ENCODE measurements at places on chromosomes 7 and 10.

DNA sequence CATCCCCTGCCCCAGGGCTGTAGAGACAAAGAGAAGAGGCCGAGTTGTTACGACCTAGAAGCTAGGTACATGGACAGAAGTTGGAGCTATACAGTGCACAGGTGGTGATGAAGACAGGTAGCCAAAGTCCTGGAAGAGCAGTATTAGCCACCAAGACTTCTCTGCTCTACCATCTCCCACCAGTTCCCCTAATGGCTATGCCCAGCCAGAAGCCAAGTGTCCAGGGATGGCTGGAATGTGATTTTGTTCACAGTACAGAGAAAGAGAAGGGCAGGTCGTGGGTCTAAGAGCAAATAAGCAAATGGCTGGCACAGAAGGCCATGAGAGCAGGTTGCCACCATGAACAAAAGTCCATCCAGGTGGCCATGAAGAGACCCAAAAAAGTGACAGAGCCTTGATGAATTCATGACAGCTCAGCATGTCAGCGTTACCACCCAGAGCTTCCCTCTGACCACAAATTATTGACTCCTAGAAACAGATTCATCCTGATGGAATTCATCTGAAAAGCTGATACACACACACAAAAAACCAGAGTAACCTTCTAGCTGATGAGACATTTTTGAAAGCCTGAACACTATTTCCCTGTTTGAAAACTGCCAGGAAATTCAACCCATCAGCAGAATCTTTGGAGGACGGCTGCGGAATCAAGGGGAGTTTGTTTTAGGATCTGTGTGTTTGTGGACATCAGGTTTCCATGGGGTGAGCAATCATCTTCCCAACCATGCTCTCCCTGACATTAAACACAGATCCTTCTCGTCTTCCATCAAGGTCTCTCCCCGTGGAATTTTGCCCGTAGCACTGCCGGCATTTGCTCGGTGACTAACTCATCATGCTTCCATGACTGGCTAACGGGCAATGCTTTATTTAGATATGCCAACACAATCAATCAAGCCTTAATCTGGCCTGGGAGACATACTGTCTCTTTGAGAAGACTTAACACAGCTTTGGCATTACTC is 906.7 kb upstream of the AUTS2 start:
- no peak for DNase-seq

- DNase-seq: no peak
Measured at GRCh38 chr7:20241194-20241910, 24.2 kb upstream of the MACC1 start.

DNA sequence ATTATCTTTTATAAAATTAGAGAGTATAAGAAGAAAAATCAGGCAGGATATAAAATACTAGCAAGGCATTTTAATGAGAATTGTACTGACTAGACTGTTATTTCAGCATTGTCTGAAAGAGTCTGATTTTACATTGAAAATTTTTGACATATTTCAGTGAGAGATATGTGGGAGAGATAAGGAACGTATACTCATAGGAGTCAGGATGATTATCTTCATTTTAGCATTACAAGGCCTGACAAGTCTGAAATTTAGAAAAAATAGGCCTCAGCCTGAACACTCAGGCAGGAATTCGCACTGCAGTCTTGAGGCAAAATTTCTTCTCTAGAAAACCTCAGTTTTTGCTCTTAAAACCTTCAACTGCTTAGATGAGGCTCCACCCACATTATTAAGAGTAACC is 386.0 kb downstream of the HGF start:
- no peak for DNase-seq

DNA sequence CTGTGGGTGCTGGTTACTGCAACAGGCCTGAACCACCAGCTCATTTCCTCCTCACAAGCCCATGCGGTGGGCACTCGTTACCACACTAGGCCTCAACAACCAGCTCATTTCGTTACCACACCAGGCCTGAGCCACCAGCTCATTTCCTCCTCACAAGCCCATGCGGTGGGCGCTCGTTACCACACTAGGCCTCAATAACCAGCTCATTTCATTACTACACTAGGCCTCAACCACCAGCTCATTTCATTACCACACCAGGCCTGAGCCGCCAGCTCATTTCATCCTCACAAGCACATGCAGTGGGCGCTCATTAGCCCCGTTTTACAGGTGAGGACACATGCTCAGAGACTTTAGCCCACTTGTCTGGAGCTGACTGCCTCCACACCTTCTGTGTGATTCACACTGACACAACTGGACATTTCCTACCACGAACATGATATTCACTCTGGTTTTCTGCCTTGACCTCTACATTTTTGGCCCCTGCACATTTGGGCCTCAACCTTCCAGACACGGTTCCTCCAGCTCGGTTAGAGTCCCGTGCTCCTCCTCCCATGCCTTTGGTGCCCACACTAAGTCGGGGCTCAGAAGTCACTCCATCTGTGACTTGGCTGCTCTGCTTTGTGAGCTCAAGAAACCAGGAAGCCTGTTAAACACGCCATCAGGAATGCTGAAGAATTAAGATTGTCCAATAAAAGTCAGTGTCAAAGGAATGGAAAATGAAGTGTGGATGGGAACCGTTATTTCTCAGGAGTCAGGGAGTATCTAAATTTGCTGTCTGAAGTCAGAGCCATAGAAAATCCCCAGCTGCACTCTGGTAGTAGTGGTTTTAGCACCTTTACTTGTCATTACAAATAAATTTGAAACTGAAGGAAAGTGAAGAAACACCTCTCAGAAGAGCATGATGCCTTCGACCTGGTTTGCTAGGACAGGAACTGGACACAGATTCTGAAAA is 55.8 kb upstream of the LANCL2 start:
- no peak for DNase-seq

GRCh38 chr10:99008054-99008453 is 227.6 kb downstream of the HPSE2 start:
- DNase-seq: no peak

DNA sequence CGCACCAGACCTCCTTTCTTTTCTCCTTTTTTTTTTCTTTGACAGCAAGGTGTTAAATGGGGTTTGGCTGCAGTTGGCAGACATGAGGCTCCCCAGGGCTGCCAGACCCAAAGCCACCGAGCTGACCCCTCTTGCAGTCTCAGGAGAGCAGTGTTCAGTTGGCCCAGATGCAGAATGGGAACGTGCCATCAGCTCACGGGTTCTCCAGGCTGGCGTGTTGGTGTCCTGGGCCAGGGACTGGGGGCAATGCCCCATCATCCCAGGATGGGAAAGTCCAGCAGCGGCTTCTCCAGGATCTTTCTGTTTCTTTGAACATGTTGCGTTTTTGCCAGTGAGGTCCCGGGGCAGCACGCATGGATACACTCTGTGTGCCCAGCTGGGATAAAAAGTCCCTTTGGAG is 114.6 kb upstream of the KCTD7 start:
- DNase-seq: no peak

GRCh38 chr7:69833964-69834363 is 235.7 kb downstream of the AUTS2 start:
- no peak for DNase-seq

GRCh38 chr7:26369593-26369992 is 77.9 kb downstream of the SNX10 start:
- DNase-seq: peak; percentile 70
